ENCODE measurements at places on chromosomes 5 and 9. TPM values are rescaled to one million over a fixed set of nuclear protein-coding genes. Genes with fewer than 3 reads are reported as not detected.

Gene AJM1
- 0.65 TPM for total RNA-seq

Gene PCDHGA8
- total RNA-seq, result 5.7 TPM

Gene PCDHB13
- total RNA-seq, result 2.7 TPM

Gene HAPLN1
- total RNA-seq, result 254 TPM

Gene F12
- total RNA-seq, result 0.26 TPM

Gene CYSRT1
- 0.52 TPM for total RNA-seq

Gene PKN3
- total RNA-seq, result 11.5 TPM

Gene FAM221B
- not detected for total RNA-seq

Gene PCDHB15
- total RNA-seq, result 1.9 TPM

Gene SLC25A46
- 110 TPM for total RNA-seq

Gene LRRC70
- total RNA-seq, result 1.4 TPM

Gene ADCY2
- total RNA-seq, result 8.8 TPM

Gene ENTPD2
- not detected for total RNA-seq

Gene CAMK2A
- 0.86 TPM for total RNA-seq

Gene EDIL3
- 442 TPM for total RNA-seq
